GM23338 (cell line): ENCODE measurements at places on chromosomes 11 and 22. TPM values are rescaled to one million over a fixed set of nuclear protein-coding genes. Genes with fewer than 3 reads are reported as not detected.

SLC22A8 gene
- total RNA-seq, result not detected in 2 replicates

- no peaks in the 10 kb centered on the region for H3K36me3 ChIP-seq
- no peak overlapping the region for H3K4me3 ChIP-seq
- no peak overlapping the region for H3K27ac ChIP-seq
- no peak for DNase-seq
Measured at GRCh38 chr11:11387622-11388305, 34.7 kb upstream of the CSNK2A3 start.

- H3K4me1 ChIP-seq, result no peaks in the 10 kb centered on the region
- no peaks in the 10 kb centered on the region for H3K36me3 ChIP-seq
- H3K27me3 ChIP-seq, result no peaks in the 10 kb centered on the region
- DNase-seq, result no peak
Measured at GRCh38 chr11:70853068-70853769, 399.2 kb downstream of the SHANK2 start.

C22orf42 gene
- 0.23 and 0.76 TPM in 2 replicates for total RNA-seq

DNA sequence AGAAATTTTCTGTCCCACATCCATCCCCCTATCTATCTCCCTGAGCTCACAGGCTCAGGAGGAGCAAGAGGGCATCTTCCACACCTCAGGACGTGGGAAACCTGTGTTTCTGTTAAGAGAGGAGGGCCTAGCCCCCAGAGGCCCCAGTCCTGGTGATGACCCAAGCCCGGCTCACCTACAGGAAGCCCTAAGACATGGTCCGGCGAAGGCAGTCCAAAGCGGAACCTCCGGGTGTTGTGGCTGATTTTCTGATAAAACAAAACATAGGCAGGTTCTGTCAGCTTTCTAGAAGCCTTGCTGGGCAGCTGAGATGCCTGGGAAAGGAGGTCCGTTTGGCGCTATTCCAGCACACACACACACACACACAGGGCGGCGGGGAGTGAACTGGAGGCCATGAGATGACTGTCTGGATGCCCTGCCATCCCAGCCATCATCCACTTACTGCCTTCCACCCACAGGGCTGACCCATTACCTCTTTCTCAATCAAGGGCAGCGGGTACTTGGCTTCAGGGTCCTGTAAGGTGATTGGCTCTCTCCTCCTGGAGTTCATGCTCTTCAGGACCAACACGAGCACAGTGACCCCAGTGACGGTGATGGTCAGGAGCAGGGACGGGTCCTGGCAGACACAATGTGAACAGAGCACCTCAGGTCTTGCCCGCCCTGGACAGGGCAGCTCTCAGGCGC is 882 bp downstream of the CYB5R2 start:
- H3K27ac ChIP-seq, result no peak overlapping the region
- peak overlapping the region; percentile 84 for H3K4me3 ChIP-seq
- H3K4me1 ChIP-seq, result peaks cover 23% of the 10 kb centered on the region; the same call in 1 of the 2 replicates
- peaks cover 7% of the 10 kb centered on the region; the same call in 1 of the 2 replicates for H3K36me3 ChIP-seq
- no peaks in the 10 kb centered on the region for H3K27me3 ChIP-seq

DNA sequence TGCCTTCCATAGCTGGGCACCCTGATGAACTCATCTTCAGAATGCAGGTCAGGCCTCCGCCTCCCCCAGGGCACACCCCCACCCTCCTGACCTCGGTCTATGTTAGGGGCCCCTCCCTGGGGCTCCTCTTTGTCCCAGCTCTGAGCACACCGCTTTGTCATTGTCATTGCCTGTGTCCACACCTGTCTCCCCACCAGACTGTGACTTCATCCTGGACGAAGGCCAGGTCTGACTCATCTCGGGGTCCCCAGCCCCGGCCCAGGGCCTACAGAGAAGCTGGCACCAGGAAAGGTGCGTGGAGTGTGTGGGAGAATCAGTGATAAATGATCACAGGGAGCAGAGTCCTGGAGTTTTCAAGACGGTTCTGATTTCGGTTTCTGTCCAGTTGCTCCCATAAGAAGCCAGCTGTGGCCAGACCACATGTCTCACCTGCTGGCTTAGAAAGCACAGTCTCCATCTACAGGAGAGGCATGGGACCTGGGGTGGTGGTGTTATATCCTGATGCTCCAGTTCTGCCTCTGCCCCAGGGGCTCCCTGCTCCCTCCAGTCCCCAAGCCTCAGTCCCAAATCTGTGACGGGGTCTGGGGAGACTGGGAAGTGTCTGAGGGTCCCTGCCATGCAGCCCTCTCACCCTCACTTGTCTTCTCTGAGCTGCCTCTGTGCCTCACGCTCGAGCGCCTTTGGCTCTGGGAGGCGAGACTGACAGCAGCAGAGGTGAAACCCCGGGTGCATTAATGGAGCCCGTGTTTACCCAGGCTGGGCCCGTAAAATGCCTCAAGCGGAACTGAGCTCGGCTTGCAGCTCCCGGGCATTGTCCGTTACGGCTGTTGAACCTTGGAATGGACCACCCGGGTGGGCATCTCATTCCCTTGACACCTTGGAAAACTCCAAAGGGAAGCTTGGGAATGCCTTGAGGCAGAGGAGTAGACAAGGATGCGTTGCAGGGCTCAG is 85.5 kb upstream of the WNT11 start:
- H3K27me3 ChIP-seq, result no peaks in the 10 kb centered on the region
- no peak overlapping the region for H3K27ac ChIP-seq
- DNase-seq, result no peak
- no peaks in the 10 kb centered on the region for H3K4me1 ChIP-seq
- H3K4me3 ChIP-seq, result no peak overlapping the region
- no peaks in the 10 kb centered on the region for H3K36me3 ChIP-seq
